RPMI8226 (cell line): ENCODE measurements at places on chromosomes 11 and 22.
A peak's percentile ranks its signal among the peaks of the same experiment; 100 is the strongest.

DNA sequence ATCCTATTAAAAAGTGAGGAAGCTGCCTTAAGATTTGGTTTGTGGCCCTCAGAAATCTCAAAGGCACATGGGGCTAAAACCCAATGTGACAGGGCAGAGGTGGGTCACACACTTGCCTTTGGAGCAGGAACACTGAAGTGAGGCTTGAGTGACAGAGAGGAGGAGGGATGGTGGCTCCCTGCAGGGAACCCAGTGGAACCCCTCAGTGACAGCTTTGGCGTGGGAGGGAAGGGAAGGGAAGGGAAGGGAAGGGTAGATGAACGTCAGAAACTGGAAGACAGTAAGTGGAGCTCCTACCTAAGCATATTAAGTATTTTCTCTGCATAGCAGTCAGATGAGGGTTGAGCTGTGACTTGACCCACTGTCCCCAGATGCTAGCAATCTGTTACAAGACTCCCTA, 68.5 kb downstream of the TMPRSS5 start:
- no peak for DNase-seq

- DNase-seq = no peak
Observed at GRCh38 chr22:29312218-29313125, 3.0 kb downstream of the RASL10A start.

DNA sequence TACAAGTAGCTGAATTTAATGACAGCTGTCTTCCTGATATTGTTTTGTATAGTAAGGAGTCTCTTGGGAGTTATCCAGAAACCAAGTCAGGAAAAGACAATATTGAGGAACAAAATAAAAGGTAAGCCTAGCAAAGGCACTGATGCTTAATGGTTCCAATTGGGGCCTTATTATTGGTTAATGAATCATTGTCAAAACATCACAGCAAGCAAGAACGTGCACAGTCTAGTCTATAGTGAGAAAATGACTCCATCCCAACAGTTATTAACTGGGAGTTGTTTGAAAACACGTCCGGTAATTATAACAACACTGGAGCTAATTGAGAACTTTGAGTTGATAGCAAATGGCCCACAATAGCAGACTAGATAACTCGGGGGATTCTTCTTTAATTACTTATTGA, 17.7 kb downstream of the BSX start:
- DNase-seq = no peak

GRCh38 chr11:59728154-59728553, 14.5 kb upstream of the OR10V1 start:
- no peak for DNase-seq

DNA sequence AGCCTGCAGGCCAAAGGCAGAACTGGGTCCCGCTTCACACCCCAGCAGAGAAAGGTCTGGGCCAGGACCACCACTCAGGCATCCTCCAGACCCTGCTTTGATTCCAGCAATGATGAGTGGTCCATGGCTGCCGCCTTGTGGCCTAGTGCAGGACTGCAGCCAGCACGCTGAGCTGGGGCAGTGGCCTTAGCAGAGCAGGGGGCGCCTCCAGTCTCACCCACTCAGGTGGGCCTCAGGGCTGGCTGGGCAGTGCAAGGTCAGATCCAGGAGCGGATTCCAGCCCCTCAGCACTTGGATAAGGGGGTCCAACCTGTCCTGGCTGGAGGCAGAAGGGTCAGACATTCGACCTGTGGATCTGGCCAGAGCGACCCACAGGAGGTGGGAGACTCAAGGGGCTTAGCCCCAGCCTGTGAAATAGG, 9.6 kb upstream of the PDE2A start:
- DNase-seq = peak; percentile 57
